Naive B cell (primary cell): ENCODE measurements at places on chromosomes 2 and 18.

DNA sequence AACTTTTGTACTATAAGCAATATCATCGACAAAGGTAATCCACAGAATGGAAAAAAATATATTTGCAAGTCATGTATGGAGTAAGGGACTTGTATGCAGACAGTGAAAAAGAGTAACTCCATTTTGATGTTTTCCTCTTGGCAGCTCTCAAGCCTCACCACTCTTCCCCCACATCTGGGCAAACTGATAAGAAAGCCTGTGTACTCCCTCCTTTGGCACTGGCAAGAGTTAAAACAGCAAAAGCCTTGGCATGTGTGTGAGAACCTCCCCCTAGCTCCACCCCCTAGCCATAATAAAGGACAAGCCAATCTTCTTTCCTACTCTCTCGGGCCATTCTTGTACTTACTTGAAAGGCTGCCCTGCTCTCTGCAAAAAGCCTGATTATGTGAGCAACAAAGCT lies 335.2 kb downstream of the LRATD1 start:
- DNase-seq = no peak

DNA sequence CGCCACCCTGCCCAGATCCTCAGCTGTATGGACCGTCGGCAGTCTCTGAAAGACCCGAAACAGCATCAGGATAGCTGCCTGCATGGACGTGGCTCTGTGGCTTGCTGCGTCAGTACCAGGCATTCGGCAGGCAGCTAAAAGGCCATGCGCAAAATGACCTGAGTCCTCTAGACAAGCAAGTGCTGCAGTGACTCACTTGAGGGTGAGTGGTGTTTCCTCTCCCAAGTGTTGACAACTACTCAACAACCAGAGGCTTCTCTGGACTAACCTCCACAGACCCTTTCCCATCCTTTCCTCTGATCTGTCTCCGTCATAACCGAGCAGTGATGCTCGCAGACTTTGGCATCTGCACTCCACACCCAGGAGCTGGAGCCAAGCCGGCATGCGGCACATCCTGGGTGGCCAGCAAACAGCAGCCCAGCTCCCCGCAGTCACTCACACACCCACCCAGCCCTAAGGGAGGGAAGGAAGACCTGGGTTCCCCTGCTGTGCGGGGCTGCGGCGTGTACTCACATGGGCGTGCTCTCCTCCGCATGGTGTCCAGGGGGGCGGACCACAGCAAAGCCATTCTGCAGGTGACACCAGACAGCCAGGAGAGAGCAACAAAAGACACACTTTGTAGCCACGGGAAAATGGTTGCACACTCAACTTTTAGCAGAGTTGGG lies 239.3 kb downstream of the TWIST2 start:
- no peak for DNase-seq

GRCh38 chr2:216298719-216299495 lies 73.4 kb downstream of the MARCHF4 start:
- no peak for DNase-seq

GRCh38 chr18:74766251-74766650 lies 168.6 kb downstream of the ZNF407 start:
- no peak for DNase-seq

GRCh38 chr2:205714058-205714776 lies 31.9 kb downstream of the NRP2 start:
- peak; percentile 73 for DNase-seq

GRCh38 chr2:44528595-44528994 lies 166.8 kb downstream of the CAMKMT start:
- no peak for DNase-seq

GRCh38 chr2:138267161-138267901 lies 234.2 kb upstream of the SPOPL start:
- DNase-seq = no peak

DNA sequence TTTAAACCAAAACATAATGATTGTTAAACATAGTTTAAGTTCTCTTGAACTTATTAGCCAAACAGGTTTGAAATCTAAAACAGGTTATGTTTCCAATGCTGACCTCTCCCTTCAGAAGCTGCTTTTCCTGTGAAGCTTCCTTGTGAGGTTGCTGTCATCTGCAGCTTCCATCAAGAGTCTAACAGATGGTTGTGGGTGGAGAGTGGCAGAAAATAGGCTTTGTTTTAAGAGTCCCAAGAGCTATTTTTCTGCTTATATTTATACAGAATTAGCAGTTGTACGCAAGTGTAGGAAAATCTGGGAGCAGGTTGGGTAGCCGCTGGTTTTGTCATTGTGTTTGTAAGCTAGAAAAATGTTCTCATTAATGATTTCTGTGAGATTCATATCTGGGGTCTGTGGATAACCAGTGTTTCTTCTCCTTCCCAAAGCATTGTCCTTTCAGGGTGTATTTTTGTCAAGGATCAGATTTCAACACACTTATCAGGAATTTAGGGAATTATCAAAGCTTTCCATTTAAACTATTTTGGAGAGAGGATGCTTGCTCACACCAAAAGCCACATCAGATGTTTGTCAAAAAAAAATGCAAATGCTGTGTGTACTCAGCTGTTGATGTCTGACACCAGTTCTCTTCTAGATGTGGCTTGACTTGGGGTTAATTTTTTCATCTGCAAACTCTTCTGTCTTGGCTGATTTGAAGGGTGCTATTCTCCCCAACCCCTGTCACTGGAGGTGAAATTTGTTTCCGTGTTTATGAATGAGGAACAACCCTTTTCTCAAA lies 78.1 kb upstream of the KIF5C start:
- no peak for DNase-seq

GRCh38 chr18:60188958-60189357 lies 183.6 kb downstream of the MC4R start:
- no peak for DNase-seq

- DNase-seq = no peak
These were observed 23.6 kb upstream of the SLC9A4 start for GRCh38 chr2:102449370-102449974.

- DNase-seq = peak; percentile 60
These were observed at the start of gene DOCK10 for GRCh38 chr2:225041851-225042799. DOCK10 (minus strand) TSS chr2:225042468; CDS start chr2:225042374, 94 bp downstream.

GRCh38 chr2:143717536-143718168 lies 588.4 kb downstream of the ARHGAP15 start:
- no peak for DNase-seq

- DNase-seq = no peak
These were observed 109.7 kb downstream of the DOCK10 start for GRCh38 chr2:224932522-224932921.

DNA sequence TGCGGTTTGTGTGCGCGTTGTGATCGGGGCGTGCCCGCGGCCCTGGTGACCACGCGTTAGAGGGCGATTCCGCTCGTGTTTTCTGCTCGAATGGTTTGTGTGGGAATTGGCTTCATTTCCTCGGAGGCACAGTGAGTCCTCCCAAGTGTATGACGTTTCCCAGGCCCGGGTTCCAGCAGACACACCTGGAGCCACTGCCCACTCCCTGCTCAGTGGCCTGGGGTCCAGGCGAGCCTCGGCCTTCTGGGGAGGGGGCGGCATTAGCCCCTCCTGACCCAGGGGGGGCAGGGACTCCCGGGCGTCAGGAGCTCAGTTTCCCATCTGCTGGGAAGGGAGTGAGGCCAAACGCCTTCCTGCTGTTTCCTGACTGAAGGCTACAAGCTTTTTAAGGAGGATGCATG lies 92.1 kb downstream of the NFATC1 start:
- DNase-seq = no peak

DNA sequence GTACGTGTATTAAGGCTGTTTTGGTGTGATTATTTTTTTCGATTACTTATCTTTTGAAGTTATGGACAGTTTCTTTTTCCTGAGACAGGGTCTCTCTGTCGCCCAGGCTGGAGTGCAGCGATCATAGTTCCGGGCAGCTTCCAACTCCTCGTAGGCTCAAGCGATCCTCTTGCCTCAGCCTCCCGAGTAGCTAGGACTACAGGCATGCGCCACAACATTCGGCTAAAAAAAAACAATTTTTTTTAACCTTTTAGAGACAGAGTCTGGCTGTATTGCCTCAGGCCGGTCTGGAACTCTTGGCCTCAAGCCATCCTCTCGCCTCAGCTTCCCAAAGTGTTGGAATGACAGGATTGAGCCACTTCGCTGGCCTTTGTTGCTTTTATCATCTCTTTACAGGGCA lies 945 bp downstream of the HAT1 start:
- DNase-seq = no peak

DNA sequence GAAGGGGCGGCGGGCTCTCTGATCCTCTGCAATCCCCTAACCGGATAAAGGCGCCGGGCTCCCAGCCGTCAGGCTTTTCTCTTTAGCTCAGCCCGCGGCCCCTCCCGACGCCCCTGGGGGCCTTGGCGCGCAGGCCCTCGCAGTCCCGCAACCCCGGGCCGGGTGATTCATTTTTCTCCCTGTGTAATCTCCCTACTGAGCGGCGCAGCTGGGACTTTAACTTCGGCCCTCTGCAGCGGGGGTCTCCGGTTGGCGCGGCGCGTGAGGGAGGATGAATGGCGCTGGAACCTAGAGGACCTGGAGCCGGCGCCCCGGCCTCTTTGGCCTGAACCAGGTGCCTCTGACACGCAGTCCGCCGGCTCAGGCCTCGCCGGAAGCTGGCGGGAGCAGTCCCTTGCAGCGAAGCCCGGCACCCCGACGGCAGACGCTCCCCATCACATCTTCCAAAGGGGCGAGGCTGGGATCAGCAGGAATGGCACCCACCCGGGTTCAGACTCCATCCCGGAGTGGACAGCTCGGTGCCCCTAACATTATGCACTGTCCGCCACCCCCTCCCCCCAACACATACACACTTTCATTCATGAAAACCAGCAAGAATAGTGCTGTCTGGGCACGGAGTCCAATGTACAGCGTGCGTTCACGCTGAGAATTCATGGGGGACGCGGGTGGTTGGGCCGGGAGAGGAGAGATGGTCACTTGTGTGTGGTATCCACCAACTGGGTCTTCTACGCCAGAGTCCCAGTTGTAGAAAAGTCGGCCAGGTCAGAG lies 1.2 kb downstream of the CNGA3 start:
- DNase-seq = no peak

DNA sequence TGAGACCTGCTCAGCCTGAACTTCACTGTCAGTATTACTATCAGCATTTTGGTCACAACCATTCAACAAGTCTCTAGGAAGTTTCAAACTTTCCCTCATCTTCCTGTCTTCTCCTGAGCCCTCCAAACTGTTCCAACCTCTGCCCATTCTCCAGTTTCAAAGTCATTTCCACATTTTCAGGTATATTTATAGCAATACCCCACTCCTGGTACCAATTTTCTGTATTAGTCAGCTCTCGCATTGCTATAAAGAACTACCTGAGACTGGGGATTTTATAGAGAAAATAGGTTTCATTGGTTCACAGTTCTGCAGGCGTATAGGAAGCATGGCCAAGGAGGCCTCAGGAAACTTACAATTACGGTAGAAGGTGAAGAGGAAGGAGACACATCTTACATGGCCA lies 27.3 kb downstream of the KCNF1 start:
- no peak for DNase-seq

DNA sequence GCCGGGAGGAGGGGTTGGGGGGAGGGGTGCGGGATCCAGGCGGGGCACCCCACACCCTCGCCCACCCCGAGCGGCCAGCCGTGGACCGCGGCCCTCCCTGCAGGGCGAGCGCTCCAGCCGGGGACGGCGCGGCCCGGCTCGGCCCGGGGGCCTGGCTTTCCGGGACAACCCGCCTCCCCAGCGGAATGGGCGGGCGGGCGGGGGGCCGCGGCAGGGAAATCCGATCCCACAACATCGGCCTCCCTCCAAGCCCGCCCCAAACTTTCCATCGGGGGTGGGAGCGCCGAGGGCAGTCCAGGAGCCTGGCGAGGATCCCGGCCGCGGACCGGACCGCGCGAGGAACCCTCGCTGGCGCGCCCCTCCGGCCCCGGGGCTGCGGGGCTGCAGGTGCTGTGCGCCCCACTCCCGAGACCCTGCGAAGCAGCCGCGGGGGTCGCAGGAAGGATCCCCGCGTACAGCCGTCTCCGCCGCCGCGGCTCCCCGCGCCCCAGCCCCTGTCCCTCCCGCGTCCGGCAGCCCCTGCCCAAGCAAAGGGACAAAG lies 529 bp downstream of the SEMA4C start:
- no peak for DNase-seq
